ENCODE measurements at places on chromosomes 5 and 9. TPM values are rescaled to one million over a fixed set of nuclear protein-coding genes. Genes with fewer than 3 reads are reported as not detected.

The AP3B1 gene
- total RNA-seq: 30.3 TPM

The STC2 gene
- 48.6 TPM for total RNA-seq

The THG1L gene
- total RNA-seq: 33.9 TPM

The PCDH1 gene
- 4.4 TPM for total RNA-seq

The RGS7BP gene
- not detected for total RNA-seq

The TRIM7 gene
- 12.6 TPM for total RNA-seq

The QRFP gene
- not detected for total RNA-seq

The PCDHGB3 gene
- 1.5 TPM for total RNA-seq

The GRIN1 gene
- total RNA-seq: not detected

The FGD3 gene
- not detected for total RNA-seq

The ZNF366 gene
- total RNA-seq: not detected

The APBA1 gene
- 1.3 TPM for total RNA-seq

The PHF24 gene
- not detected for total RNA-seq
